Colonic mucosa (tissue), 4 donors: ENCODE measurements at places on chromosomes 11 and 22. TPM values are rescaled to one million over a fixed set of nuclear protein-coding genes. Genes with fewer than 3 reads are reported as not detected.

LDHAL6A gene
- not detected for total RNA-seq

OR8A1 gene
- not detected for total RNA-seq

OR52I1 gene
- total RNA-seq, result not detected

KCNC1 gene
- total RNA-seq, result 0.37 TPM

POU2AF2 gene
- total RNA-seq, result 1.3 TPM

IFITM10 gene
- total RNA-seq, result 1.1 TPM

KCNQ1OT1 gene
- 0.77 TPM for total RNA-seq

MIOX gene
- total RNA-seq, result not detected

C22orf31 gene
- total RNA-seq, result not detected

MLC1 gene
- not detected for total RNA-seq

LRRC55 gene
- 0.27 TPM for total RNA-seq

POU2AF3 gene
- total RNA-seq, result 4.5 TPM

BCO2 gene
- total RNA-seq, result 1.7 TPM

OR5A1 gene
- total RNA-seq, result not detected

FAM89B gene
- total RNA-seq, result 32.2 TPM

ILK gene
- total RNA-seq, result 115 TPM

CHCHD10 gene
- total RNA-seq, result 420 TPM

SCGB1D2 gene
- not detected for total RNA-seq

BTG4 gene
- not detected for total RNA-seq

PAMR1 gene
- total RNA-seq, result 4.7 TPM

ACAT1 gene
- total RNA-seq, result 130 TPM

ART5 gene
- not detected for total RNA-seq

FRMD8 gene
- total RNA-seq, result 30.7 TPM

PHLDA2 gene
- total RNA-seq, result 41.6 TPM

MMP11 gene
- total RNA-seq, result 2.3 TPM

PTS gene
- total RNA-seq, result 33.3 TPM

AMBRA1 gene
- 33.8 TPM for total RNA-seq

ASCL2 gene
- 16.4 TPM for total RNA-seq

MAJIN gene
- not detected for total RNA-seq

CCDC116 gene
- not detected for total RNA-seq

MAP6 gene
- total RNA-seq, result 2.6 TPM

ZNF214 gene
- 2.6 TPM for total RNA-seq

PNPLA3 gene
- 1.6 TPM for total RNA-seq

DRICH1 gene
- total RNA-seq, result 0.35 TPM

GLYAT gene
- not detected for total RNA-seq
